ENCODE measurements at places on chromosomes 3 and 15.

DNA sequence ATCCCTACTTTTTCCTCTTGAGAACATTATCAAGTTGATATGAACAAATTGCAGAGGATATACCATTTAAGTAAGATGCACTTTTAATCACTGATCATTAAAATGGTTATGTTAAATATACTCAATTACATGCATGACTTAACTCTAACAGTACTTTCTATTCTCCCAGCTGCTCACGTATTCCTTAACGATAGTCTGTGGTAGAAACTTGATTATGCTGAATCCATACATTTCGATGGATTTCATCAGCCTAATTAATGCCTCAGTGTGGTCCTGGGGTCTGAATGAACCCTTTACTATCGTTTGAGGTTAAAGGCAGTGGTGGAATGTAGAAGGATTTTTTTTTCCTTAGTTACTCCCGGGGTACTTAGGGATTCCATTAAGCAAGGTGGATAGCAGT, 18.6 kb downstream of the SOX2 start:
- no peak for DNase-seq

GRCh38 chr15:92614791-92615785, 40.5 kb downstream of the FAM174B start:
- DNase-seq, result no peak

DNA sequence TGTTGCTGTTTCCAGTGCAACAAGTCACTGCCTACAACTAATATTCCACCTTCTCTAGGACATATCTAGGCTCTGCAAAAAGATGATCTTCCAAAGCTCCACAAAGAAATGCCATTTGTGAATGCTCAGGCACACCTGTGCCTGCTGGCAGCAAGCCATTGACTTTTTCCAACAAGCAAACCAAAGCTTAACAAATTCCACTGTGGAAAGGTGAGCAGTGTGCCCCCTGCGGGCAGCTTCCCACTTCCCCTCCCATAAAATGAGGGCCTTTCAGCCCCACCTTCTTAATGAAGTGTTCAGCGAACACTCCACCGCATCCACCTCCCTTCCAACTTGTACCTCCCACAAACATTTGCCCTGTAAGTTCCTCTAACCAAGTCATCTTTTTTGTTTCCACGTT, 157.5 kb upstream of the SLC24A5 start:
- DNase-seq, result no peak

DNA sequence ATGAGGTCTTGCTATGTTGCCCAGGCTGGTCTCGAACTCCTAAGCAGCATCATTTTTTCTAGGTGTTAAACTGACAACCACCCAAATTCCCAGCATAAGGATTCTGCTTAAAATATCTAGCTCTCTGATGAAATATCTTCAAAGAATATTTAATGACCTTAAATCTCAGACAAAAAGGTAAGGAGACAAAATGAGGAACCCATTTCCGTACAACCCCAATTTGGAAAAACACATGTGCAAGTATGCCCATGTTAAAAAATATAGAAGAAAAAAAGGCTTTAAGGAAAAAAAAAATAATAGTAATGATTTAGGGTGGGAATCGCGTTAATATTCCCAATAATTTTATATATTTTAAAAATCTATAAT, 1.4 kb upstream of the SACM1L start:
- DNase-seq, result no peak

DNA sequence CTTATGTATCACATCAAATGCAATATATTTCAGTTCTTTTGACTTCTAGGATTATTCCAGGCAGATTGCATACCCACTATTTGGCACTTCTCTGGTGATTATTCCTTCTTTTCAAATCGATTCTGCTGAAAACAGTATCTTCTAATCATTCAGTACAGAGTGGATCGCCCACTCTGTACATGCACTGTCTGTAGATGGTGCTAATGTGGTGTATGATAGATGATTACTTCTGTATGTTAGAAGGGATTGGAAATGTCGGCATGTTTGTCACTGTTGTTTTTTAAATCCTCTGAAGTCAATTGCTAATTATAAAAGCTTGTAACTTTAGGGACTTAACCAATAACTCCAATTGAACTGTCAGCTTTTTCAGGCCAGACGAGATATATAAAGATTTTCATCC, 642.5 kb downstream of the GRM7 start:
- DNase-seq, result no peak

DNA sequence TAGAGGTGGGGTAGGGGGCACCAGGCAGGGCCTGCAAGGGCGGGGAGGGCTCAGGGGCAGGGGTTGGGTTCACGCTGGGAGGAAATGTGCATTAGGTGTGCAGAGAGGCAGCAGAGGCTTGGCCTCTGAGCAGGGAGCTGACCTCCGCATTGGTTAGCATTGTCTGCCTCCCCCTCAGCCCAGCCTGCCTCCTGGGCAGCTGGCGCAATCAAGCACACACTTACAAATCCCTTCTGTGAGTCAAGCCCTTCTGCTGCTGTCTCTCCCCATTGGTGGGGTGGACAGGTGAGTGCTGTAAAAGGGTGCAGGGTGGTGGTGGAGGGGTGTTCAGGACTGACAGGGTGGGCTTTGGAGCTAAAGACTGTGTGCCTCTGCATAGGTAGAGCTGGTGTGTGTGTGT, 9.3 kb downstream of the LOXL1 start:
- DNase-seq, result peak; percentile 35

DNA sequence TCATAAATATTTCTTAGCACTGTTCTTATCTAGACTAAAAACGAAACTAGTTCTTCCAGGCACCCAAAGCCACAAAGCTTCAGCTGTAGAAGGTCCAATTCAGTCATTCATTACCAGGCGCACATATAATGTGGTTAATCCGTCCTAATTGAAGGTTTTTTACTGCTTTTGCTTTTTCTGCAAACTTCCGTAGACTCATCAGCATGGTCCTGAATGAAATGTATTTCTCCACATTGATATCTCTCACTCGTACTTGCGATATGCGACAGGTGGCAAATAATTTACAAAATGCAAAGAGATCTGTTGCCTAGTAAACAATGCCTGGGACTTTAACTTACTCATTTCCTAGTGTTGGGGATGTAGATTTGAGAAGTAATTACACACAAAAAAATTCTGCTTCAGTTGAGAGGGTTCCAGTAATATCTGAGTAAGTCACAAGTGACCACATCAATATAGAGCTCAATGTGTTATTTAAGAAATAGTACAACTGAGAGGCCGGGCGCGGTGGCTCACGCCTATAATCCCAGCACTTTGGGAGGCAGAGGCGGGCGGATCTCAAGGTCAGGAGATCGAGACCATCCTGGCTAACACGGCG, 75.0 kb upstream of the MBNL1 start:
- DNase-seq, result peak; percentile 74

GRCh38 chr15:70741677-70742293, 21.6 kb downstream of the UACA start:
- DNase-seq, result no peak

DNA sequence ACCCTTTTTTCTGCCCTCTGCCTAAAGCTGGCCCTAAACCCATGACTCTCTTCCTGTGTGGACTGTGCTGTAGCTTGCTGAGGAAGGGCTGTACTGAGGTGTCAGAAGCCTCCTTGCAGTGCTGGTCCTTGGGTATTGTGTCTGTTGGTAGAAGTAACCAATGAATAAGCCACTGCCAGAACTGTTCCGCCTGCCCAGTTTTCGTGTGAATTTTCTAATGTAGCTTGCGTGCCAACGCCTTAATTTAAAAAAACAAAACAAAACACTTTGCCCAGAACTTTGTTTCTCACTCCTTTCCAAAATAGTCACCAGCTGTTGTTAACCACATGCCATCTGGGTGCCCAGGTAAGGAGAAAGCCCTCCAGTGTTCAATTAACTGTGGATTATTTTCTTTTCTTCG, 101.9 kb downstream of the KLHL25 start:
- no peak for DNase-seq

DNA sequence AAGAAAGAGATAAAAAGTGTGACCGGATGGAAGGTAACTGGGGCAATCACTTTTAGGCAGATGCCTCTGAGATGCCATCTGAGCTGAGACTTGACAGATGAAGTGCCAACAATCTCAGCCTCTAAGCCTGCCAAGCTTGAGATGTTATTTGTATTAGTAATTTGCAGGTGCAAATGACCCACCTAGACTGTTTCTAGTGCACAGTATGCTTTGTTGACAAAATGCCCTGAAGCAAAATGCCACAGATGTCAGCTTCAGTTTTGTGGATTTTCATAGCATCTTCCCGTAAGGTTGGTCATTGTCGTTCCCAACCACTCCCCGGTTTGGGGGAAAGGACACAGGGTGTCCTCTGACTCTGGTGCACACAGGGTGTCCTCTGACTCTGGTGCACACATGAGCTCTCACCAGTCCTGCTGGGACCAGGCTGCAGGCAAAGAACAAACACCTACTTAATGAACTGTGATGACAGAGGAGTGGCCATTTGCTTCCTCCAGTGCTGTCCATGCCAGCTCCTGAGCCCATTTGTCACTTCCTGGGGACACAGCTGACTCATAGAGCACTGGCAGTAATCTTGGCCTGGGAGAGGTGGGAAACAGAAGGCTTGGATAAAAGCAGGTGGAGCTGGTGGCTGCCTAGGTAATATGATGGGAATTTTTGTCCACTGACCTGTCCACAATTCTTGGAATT, 16.7 kb upstream of the PPP1R2 start:
- DNase-seq, result no peak

- DNase-seq, result no peak
Observed at GRCh38 chr15:84832448-84833040, 15.4 kb downstream of the ALPK3 start.

- DNase-seq, result no peak
Observed at GRCh38 chr15:92949604-92950249, 49.6 kb downstream of the CHD2 start.

GRCh38 chr3:95343767-95344166, 1280.9 kb downstream of the NSUN3 start:
- DNase-seq, result no peak

DNA sequence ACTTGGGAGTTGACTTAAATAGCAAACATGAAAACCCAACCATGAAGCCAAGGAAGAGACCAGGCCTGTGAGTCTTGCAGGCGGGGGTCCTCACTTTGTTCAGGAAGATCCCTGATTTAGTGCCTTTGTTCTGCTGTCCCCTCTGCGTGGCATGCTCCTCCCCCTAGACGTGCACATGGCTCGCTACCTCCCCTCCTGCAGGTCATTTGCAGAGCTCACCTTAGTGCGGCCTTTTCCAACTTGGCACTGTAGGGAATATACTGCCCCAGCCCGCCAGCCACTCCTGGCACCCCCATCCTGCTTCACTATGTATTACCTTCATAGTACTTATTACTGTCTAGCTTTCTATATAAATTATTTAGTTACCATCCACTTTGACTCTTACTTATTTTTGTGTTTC, 18.3 kb downstream of the GXYLT2 start:
- no peak for DNase-seq

- no peak for DNase-seq
Observed at GRCh38 chr15:95152741-95153140, 921.4 kb downstream of the MCTP2 start.

DNA sequence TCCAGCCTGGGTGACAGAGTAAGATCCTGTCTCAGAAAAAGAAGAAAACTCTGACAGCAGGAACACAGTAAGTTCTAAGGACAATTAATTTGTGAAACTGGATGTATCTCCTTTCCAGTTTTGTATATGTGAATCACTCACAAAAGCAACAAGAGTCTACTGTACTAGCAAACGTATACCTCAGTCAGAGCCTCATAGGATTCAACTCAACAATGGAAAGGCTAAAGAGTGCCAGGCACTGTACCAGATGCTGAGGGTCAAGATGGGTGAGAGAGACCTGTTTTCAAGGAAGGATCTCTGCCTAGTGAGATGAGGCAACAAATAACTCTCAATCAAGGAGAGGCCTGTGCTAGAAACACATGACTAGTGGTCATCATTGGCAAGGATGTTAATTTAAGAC, 14.9 kb downstream of the TBL1XR1 start:
- DNase-seq, result no peak

GRCh38 chr3:111859061-111859973, at the start of gene PHLDB2:
Gene PHLDB2, plus strand, starts transcription at chr3:111859265. Its CDS starts 24,813 bp downstream, at chr3:111884078.
- peak; percentile 91 for DNase-seq

DNA sequence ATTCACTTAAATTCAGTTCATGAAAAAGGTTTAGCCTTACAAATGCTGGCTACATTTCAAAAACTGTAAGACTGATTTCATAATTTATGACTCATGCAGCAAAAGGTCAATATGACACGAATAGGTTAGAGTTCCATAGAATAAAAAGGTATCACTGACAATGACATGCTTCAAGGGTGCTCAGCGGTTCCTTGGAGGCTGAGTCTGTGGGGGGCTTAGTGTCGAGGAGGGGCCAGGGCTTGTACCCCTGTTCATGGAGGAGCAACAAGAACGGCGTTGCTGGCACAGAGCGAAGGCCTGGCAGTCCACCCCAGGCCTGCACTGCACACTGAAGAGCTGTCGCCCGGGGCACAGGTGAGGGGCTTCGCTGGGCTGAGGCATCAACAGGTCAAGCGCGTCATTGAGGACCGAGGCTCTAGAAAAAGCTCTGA, 174.2 kb downstream of the NR1D2 start:
- no peak for DNase-seq

GRCh38 chr3:98556164-98557130, 24.7 kb downstream of the GPR15 start:
- DNase-seq, result no peak

- no peak for DNase-seq
Observed at GRCh38 chr3:101861212-101861788, 12.0 kb downstream of the NFKBIZ start.

DNA sequence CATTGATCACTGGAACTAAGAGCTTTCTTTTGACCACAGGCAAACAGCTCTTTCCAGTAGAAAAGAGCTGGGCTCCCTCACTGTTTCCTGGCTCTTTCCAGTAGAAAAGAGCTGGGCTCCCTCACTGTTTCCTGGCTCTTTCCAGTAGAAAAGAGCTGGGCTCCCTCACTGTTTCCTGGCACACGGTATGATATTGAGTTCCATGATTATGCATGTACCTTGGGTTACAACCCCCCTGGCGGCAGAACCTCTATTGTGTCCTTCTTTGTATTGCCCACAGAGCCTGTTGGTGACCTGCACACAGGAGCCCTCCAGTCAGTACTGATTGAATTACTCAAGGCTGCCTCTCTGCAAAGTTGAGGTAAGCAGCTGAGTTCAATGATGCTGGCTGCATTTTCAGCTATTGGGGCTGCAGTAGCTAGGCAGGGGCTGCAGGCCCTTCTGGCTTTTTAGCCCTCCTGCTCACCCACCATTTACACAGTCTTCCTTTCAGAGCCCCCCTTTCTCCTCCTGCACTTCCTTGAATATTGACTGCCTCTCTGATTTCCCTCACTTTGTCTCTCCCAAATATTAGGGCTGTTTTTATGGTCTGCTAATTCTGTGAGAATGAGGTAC, 10.2 kb downstream of the ACKR2 start:
- no peak for DNase-seq

DNA sequence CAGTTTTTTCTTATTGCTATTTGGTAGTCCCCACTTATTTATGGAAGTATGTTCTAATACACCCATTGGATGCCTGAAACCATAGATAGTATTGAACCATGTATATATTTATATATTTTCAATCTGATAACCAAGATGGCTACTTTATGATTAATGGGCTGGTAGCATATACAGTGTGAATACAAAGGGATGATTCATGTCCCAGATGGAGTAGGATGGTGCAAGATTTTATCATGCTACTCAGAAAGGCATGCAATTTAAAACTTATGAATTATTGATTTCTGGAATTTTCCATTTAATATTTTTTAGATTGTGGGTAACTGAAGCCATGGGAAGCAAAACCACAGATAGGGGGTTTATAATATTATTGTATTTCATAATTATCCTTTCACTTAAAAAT, 35.2 kb downstream of the AP4E1 start:
- no peak for DNase-seq

GRCh38 chr15:68715111-68715510, 105.6 kb downstream of the ANP32A start:
- no peak for DNase-seq

GRCh38 chr15:52788099-52788986, 1.8 kb downstream of the ONECUT1 start:
- DNase-seq, result no peak

All from spleen (tissue), 13 donors.